ENCODE measurements at places on chromosomes 13 and 19. TPM values are rescaled to one million over a fixed set of nuclear protein-coding genes. Genes with fewer than 3 reads are reported as not detected.

Gene AP1M1
- total RNA-seq, result 33.6 TPM

Gene CLDND2
- total RNA-seq, result 1.1 TPM

Gene MIA
- not detected for total RNA-seq

Gene STAP2
- 10.4 TPM for total RNA-seq

Gene CARM1
- total RNA-seq, result 81.8 TPM

Gene C5AR2
- not detected for total RNA-seq

Gene ELSPBP1
- not detected for total RNA-seq

Gene ARHGAP45
- 14.8 TPM for total RNA-seq

Gene ZNF607
- 15.5 TPM for total RNA-seq

Gene ZNF730
- total RNA-seq, result 32.6 TPM

- no peaks in the 10 kb centered on the region for H3K4me1 ChIP-seq
- peak overlapping the region; percentile 47 for H3K4me3 ChIP-seq
- H3K36me3 ChIP-seq, result no peaks in the 10 kb centered on the region
- H3K27me3 ChIP-seq, result no peaks in the 10 kb centered on the region
- H3K27ac ChIP-seq, result peak overlapping the region; percentile 93
Measured at GRCh38 chr19:46134527-46134926, 10.0 kb upstream of the IGFL3 start.

DNA sequence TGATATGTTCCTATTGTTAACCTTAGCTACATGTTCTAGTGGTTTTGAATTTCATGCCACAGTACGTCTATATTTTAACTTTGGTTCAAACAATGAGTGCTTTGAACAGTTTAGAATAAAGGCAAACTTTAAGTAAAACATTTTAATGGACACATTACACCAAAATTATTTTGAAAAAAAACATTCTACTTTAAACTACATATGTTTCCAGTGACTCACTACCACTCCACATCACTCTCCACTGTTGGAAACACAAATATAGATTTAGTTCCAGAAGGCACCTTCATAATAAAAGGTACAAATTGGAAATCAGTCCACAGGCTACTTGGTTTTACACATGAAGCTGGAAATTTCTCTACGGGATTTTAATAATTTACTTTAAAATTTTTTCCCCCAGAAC is 373.5 kb downstream of the MYO16 start:
- H3K27me3 ChIP-seq, result no peaks in the 10 kb centered on the region
- no peaks in the 10 kb centered on the region for H3K36me3 ChIP-seq
- H3K4me1 ChIP-seq, result no peaks in the 10 kb centered on the region
- H3K27ac ChIP-seq, result no peak overlapping the region

GRCh38 chr19:42201489-42202289 is 15.8 kb downstream of the DEDD2 start:
- peaks cover 51% of the 10 kb centered on the region for H3K36me3 ChIP-seq
- H3K4me1 ChIP-seq, result no peaks in the 10 kb centered on the region
- no peak overlapping the region for H3K4me3 ChIP-seq

DNA sequence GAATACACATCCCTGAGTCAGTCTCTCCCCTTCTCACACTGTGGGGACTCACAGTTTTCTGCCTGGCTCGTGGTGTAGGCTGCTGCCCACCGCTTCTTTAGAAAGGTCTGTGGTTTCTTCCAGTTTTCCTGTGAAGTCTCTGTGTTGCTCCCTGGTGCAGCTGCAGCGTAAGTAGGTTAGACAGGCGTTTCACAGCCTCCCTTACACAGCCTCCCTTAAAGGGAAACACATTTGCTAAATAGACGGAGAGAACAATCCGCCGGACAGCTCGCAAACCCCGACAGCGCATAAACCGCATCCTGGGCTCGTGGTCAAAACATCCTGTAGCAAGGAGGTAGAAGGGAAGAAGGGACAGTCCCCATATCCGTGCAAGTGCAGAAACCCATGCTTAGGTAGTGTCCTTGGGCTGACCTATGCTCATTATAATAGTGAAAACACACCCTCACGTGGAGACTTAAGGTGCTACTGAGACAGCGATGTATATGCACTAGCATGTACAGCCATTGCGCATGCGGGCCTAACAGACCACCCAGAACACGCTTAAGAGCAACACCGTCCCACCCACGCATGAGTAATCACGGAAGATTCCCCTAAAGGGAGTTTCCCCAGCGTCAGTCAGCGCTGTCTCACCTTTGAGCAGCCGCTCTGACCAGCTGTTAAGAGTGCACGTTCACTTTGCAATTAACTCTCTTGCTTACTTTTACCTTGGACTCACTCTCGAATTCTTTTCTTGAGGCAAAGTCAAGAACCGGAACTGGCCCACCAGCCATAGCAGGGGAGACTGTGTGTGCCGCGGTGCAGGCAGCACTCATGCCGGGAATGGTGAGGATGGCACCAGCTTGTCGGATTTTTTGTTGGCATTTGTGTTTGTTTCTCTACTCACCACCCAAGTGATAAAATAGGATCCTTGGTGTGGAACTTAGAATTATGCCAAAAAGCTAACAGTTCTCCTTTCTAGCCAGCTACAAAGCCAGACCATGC is 16.6 kb downstream of the SIGLEC8 start:
- H3K4me1 ChIP-seq, result no peaks in the 10 kb centered on the region
- no peak for DNase-seq
- H3K27me3 ChIP-seq, result peaks cover 3% of the 10 kb centered on the region
- no peak overlapping the region for H3K27ac ChIP-seq
- H3K36me3 ChIP-seq, result no peaks in the 10 kb centered on the region

DNA sequence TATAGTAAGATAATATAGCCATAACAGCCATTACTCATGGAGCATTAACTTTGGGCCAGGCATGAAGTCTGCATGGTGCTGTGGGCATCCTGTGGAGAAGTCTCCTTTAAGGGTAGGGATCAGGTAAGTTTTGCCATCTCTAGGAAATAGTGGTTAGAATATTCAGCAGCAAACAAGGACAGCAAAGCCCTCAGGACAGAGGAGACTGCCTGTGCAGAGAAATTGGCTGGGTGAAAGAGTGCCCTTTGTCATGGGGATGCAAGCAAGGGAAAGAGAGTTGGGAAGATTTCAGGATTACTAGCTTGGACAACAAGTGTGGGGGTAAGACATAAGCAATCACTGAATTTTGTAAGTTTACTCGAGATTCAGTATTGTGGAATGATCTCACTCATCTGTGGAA is 15.7 kb upstream of the OBI1 start:
- no peak overlapping the region for H3K4me3 ChIP-seq
- no peaks in the 10 kb centered on the region for H3K36me3 ChIP-seq
- no peak overlapping the region for H3K27ac ChIP-seq
- DNase-seq, result no peak
- H3K4me1 ChIP-seq, result no peaks in the 10 kb centered on the region

- no peaks in the 10 kb centered on the region for H3K27me3 ChIP-seq
- H3K4me1 ChIP-seq, result peaks cover 2% of the 10 kb centered on the region
- peak overlapping the region; percentile 41 for H3K27ac ChIP-seq
- peak; percentile 91 for DNase-seq
Measured at GRCh38 chr19:47598407-47599349, 10.3 kb upstream of the BICRA start.

GRCh38 chr19:18967358-18968146 is 26.5 kb upstream of the HOMER3 start:
- DNase-seq, result no peak
- no peak overlapping the region for H3K27ac ChIP-seq
- no peaks in the 10 kb centered on the region for H3K4me1 ChIP-seq
- peaks cover 6% of the 10 kb centered on the region for H3K27me3 ChIP-seq

GRCh38 chr19:50030225-50030624 is 4.4 kb downstream of the ZNF473 start:
- no peak overlapping the region for H3K27ac ChIP-seq
- H3K27me3 ChIP-seq, result no peaks in the 10 kb centered on the region
- no peak overlapping the region for H3K4me3 ChIP-seq
- H3K4me1 ChIP-seq, result no peaks in the 10 kb centered on the region

GRCh38 chr19:43506629-43507028 is 2.1 kb upstream of the PHLDB3 start:
- H3K4me3 ChIP-seq, result no peak overlapping the region
- H3K27ac ChIP-seq, result no peak overlapping the region
- no peak for DNase-seq
- H3K27me3 ChIP-seq, result no peaks in the 10 kb centered on the region

DNA sequence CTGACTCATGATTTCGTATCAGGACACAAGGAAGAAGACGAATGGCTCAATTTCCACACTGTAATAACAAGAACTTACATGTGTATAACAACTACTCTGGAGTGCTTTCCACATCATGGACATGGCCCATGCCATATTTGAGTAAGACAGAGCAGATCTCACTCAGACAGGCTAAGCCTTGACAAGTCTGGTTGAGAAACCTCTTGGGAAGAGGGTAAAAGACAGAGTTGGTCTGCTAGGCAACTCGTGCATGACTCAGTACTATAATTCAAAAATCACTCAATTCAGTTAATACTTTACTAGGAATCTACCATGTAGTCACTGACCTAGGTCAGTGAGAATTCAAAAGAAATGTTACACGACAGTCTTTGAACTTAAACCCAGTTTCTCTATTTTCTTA is 5.7 kb upstream of the THSD1 start:
- H3K27ac ChIP-seq, result no peak overlapping the region
- H3K27me3 ChIP-seq, result peaks cover 4% of the 10 kb centered on the region
- no peaks in the 10 kb centered on the region for H3K4me1 ChIP-seq
- H3K36me3 ChIP-seq, result peaks cover 45% of the 10 kb centered on the region
- DNase-seq, result no peak
- no peak overlapping the region for H3K4me3 ChIP-seq

DNA sequence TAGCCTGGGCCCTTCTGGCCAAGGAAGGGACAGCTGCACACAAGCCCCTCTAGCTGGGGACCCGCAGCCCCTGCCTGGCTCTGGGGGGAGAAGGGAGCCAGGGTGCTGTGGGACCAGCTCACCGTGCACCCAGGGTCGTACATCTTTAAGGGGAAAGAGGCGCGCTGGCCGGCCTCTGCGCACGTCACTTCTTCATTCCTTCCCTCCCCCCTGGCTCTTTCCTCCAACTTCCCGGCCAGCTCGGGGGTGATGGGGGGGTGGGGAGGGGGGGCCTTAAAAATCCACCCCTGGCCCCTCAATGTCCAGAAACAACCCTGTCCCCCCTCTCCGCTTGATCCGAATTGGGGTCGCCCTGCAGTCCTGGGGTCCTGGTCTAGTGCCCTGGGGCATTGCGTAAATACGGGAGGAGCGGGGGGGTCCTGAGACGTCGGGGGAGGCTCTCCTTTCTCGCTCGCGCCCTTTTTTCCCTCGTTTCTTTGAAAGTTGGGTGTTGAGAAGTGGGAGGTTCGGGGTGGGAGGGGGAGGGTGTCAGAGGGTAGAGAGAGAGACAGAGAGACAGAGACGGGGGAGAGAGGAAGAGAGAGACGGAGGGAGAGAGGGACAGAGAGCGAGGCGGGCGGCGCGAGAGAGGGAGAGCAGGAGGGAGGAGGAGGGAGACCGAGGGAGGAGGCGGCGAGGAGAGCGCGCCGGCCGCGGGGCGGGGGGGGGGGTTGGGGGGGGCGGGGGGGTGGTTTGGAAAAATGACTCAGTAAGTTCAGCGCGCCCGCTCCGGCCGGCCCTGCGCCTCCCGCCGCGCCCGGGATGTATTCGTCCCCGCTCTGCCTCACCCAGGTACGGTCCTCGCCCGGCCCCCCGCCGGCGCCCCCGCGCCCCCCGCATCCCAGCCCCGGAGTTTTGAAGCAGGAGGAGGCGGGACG is at the start of gene NFIC:
Gene NFIC (plus strand): TSS at position 748 of the 917 bp plus-strand sequence. CDS start 54 bp downstream, at position 802.
- no peaks in the 10 kb centered on the region for H3K36me3 ChIP-seq
- H3K27me3 ChIP-seq, result peaks cover 98% of the 10 kb centered on the region
- DNase-seq, result peak; percentile 74
- no peak within 1 kb of the TSS for H3K27ac ChIP-seq

GRCh38 chr13:74203576-74203975 is 69.4 kb upstream of the KLF12 start:
- no peaks in the 10 kb centered on the region for H3K36me3 ChIP-seq
- H3K27me3 ChIP-seq, result peaks cover 5% of the 10 kb centered on the region
- no peak overlapping the region for H3K4me3 ChIP-seq

GRCh38 chr13:110067355-110068175 is 239.4 kb downstream of the COL4A1 start:
- H3K27ac ChIP-seq, result no peak overlapping the region
- no peak overlapping the region for H3K4me3 ChIP-seq
- no peaks in the 10 kb centered on the region for H3K36me3 ChIP-seq

DNA sequence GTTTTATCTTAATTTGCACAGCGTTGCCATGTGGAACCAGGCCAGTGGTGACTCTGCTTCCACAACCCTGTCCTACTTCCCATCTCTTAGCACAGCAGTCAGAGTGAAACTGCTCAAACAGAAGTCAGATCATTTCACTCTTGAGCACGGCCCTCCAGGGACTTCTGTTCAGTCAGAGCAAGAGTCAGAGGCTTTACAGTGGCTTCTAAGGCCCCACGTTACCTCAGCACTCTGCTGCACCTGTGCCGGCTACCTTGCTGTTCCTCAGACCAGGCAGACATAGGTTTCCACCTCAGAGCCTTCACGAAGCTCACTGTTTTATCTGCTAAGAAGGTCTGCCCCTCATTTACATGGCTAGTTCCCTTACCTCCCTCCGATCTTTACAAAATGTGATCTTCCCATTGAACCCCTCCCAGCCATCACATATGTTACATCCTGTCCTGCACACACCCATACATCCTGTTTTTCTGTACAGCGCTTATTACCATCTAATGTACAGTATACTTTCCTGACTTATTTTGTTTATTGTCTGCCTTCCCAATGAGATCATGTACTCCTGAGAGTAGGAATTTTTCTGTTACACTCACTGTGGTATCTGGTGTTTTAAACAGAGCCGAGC is 41.6 kb downstream of the TM9SF2 start:
- DNase-seq, result no peak
- H3K27ac ChIP-seq, result no peak overlapping the region
- no peak overlapping the region for H3K4me3 ChIP-seq

GRCh38 chr13:44790289-44790688 is 199.0 kb downstream of the NUFIP1 start:
- H3K36me3 ChIP-seq, result no peaks in the 10 kb centered on the region
- H3K27me3 ChIP-seq, result no peaks in the 10 kb centered on the region
- H3K4me3 ChIP-seq, result no peak overlapping the region
- H3K4me1 ChIP-seq, result no peaks in the 10 kb centered on the region
- H3K27ac ChIP-seq, result no peak overlapping the region
- peak; percentile 75 for DNase-seq

DNA sequence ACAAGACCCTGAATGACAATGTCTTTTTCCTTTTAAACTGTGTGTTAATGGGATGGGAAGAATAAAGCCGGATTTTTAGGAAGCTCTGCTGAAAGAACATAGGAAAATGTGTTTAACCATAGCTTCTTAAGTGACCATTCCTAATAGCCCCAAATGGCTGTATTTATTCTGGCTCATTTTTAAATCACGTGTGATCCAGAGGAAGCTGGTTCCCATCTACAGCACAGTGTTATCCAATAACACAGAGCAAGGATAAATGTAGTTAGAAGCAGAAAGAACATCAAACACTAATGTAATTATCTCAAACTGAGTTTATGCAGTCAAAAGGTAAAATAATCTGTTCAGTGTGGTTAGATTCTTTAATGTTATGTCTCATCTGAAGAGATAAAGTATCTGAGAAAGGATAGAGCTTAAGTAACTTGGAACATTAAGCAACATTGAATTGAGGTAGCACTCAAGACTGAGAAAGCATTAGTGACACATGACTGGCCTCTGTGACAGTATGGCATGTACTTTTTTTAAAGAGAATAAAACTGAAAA is 853.3 kb downstream of the GPC5 start:
- no peaks in the 10 kb centered on the region for H3K4me1 ChIP-seq
- H3K27me3 ChIP-seq, result no peaks in the 10 kb centered on the region
- no peak overlapping the region for H3K4me3 ChIP-seq
- no peak for DNase-seq
- H3K27ac ChIP-seq, result no peak overlapping the region
- H3K36me3 ChIP-seq, result no peaks in the 10 kb centered on the region
